Stimulated activated CD4-positive, alpha-beta T cell treated with anti-CD3 and anti-CD28 coated beads, Interleukin-1b, Interleukin-23, amount 100 ng/mL, for 1 hour (primary cell): ENCODE measurements at places on chromosomes 4 and X.

- DNase-seq: no peak
Observed at GRCh38 chr4:168440442-168441264, 39.6 kb downstream of the DDX60L start.

GRCh38 chrX:145190801-145191389, 56.4 kb upstream of the SPANXN1 start:
- no peak for DNase-seq

DNA sequence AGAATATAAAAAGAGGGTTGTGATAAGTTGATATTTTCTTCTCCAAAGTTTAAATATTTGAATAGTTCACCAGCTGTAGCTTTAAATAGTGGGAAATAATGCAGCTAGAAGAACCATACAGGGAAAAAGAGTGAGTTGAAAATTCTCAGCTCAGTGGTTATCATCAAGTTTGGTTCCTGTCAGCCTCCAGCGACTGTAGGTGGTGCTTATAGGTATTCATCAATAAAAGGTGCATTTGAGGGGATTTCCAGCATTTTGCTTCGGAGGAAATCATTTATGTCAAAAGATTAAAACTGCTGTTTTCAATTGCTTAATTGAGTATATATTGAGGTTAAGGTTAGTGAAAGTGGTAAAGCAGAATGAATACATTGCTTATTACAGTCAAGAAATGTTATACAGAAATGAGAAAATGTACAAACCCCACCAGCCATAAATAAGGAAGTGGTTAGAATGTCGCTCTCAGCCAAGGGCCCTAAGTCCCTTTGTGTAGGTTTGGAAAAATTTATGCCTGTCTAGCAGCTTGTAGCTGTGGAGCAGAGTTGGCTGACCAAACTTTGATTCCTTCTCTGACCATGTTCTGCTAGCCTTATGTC, 532.9 kb upstream of the FTHL17 start:
- no peak for DNase-seq

DNA sequence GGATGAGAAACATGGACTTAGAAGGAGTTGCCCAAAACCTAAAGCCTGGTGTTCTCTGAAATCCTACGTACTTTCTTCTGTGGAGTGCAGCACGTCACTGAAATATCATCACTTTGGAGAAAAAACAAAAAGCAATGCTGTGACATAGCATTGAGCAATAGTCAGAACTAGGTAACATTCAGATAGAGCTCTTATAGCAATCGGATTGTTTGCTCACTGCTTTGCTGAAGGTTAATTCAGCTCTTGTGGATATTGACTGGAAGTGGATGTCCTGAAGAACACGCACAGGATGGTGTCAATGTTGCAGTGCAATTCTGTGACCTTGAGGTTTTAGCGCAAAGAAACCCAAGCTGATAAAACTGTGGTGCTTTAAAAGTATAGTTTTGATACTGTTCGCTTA, 114.2 kb upstream of the GRXCR1 start:
- DNase-seq: no peak

- DNase-seq: no peak
Observed at GRCh38 chr4:146274774-146275173, 60.4 kb downstream of the REELD1 start.

DNA sequence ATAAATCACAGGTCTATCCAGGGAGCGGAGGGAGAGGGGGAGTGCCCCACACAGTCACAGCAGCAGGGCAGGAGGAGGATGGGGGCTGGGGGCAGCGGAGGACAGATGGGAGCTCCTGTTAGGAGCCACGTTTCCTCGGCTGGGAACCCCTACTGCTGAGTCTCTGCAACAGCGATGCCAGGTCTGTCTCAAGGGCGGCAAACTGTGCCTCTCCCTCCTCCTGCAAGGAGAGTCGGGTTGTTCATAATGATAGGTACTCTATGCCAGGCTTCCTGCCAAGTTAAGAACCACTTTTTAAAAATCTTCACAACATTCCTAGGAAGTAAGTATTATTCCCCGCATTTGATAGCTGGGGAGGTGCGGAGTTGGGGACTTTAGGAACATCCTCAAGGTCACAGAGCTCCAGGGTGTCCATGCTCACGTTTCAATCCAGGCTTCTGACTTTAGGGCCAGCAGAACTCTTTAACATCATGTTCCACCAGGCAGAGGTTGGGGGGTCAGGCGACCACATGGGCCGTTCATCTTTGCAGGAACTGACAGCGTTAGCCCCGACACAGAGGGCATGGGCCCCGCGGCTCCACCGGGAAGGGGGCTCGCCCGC, 98.3 kb upstream of the MAML3 start:
- DNase-seq: no peak

- no peak for DNase-seq
Observed at GRCh38 chrX:48890934-48891401, 6.6 kb downstream of the TIMM17B start.

DNA sequence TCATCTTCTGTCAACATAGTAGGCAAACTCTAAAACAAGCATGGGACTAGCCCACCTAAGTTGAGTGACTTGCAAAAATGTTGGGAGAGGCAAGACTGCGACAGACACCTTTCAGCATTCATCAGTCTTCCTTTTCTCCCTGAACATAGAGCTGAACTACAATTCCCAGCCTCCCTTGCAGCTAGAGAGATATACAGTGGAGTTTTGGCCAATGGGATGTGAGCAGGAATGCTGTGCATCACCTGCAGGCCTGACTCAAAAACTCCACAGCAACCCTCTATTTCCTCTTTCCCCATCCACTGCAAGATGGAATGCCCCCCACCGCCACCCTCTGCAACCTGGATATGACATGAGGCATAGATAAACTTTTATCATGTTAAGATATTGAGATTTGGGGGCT, 66.5 kb downstream of the PDHA1 start:
- no peak for DNase-seq

DNA sequence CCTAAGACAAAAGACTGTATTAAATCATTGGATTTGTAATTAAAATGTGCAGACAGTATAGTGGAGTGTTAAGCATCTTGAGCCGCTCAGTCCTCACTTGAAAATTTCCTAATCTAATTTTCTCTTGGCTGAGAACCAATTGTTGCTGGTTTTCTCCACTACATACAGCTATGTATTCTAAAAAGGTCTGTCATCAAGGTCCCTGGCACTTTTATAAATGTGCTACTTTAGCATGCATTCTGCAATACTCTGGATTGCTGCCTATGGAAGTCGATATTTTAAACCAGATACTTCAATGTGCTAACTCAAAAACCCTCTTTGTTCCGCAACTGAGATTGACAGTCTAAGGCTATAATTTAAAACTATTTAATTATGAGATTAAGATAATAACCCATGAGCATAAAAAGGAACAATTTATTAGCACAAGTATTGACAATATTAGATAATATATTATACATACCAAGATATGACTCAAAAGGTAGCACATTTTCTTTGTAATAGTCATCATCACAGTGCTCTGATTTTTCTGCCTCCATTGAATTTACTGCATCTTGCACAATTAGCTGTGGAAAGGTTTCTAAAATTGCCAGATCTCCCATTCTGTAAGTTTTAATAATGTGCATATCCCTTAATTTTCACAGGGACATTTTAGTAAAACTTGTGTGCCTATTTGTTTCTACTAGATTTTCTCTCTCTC, 815.1 kb downstream of the ADGRL3 start:
- no peak for DNase-seq

DNA sequence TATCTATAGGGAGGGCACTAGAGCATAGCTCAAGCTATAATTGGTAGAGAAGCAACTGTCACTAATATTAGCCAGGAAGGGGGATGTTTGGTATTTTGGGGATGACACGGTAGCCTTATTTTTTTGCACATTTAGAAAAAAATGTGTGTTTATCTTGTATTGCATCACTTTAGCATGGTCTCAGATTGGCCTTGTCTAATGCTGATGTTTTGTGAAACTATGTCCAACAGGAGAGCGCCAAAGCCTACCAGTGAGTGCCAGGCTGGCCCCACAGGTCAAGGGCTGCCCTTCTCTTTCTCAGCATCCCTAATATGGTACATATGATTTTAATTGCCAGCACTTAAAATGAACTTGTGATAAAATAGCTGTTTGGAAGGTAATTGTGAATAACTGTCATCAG, 24.8 kb upstream of the WDR19 start:
- DNase-seq: no peak

GRCh38 chr4:151604238-151604637, 156.6 kb downstream of the GATB start:
- DNase-seq: no peak

DNA sequence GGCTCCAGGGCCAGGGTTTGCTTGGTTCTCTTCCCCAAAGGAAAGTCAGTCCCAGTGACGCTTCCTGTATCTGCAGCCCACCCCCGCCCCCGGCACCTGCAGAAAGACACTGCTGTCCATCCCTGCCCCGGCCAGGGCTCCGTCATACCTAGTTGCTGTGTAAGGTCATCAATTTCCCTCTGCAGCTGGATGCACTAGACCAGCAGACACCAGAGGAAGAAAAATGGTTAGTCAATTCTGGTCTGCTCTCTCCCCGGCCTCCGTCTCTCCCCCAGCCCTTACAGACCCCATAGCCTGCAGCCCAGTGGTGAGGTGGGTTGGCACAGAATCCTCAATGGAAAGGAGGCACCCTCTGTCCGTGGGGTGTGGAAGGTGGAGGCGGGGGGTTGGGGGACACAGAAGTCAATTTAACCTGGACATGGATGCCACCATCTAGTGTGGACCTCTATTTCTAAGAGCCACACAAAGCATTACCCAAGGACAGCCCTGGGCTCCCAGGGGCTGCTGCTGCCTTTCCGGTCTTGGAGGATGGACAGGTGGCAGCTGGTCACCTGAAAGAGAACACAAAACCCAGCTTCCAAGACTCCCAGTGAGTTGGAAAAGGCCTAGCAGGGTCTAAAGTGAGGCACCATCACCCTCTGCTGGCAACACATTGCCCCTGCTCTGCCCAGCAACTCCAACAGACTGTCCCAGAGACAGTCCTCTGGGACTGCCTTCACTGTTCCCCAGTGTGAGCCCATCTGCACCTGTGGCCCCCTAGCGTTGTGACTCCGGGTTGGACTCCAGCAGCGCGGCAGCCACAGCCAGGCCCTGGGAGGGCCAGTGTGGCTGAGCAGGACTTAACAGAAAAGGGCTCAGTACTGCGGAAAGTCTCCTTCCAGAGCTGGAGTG, 40.2 kb upstream of the NHSL2 start:
- DNase-seq: no peak

- no peak for DNase-seq
Observed at GRCh38 chr4:52894443-52894842, 32.3 kb downstream of the RASL11B start.

- no peak for DNase-seq
Observed at GRCh38 chr4:74516303-74516702, 71.4 kb downstream of the AREG start.

DNA sequence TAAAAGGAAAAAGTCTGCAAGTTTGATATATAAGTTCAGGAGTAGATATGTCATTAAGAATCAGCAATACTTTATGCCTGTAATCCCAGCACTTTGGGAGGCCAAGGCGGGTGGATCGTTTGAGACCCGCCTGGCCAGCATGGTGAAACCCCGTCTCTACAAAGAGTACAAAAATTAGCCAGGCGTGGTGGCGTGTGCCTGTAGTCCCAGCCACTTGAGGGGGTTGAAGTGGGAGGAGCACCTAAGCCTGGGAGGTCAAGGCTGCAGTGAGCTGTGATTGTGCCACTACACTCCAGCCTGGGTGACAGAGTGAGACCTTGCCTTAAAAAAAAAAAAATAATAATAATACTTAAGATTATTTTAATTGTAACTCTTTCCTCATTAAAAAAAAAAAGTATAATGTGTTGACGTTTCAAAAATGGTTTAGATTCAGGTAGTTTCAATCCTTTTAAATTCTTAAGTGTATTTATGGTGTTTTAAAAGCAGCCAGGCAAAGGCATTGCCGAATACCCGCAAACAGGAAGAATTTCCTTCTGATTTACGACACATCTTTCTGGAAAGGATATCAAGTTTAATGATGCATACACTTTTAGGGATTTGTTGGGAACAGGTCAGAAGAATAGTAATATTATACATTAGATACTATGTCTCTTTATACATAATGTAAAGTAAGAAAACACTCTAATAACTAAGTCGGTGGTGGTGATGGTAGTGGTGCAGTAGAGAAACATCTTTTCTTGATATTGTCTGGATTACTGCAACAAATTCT, 80.9 kb downstream of the KDM6A start:
- no peak for DNase-seq

- no peak for DNase-seq
Observed at GRCh38 chrX:134718105-134718965, 60.1 kb upstream of the PLAC1 start.

DNA sequence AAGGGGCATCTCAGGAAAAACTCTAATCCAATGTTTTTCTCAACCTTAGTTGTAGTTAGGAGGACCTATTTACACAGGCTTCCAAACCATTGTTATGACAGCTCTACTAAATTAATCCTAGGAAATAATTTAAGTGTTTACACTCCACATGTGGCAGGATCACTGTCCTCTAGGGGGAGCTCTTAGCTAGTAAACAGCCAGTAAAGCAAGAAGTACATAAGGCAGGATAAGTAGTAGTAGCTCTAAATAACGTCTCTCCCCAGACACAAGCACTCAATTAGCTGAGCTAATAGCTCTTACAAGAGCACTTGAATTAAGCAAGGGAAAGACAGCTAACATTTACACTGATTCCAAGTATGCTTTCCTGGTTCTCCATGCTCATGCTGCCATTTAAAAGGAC, 37.3 kb downstream of the NUDT11 start:
- no peak for DNase-seq

DNA sequence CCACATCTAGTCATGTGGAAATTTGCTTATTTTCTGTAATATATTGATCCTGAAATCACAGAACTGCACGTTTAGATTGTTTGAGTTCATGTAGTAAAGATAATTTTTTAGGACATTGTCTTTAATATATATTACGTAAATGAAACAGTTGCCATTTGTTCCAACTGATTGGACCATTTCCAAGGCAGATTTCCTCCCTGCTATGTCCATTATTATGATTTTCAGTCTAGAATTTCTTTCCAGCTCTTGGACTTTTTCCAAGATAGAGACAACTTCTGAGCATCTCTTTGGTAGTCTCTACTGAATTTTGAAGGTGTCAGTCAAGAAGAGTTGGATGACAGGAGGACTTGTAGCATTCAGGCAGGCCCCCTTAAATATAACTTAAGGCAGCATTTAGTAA, 94.6 kb downstream of the STIM2 start:
- no peak for DNase-seq

DNA sequence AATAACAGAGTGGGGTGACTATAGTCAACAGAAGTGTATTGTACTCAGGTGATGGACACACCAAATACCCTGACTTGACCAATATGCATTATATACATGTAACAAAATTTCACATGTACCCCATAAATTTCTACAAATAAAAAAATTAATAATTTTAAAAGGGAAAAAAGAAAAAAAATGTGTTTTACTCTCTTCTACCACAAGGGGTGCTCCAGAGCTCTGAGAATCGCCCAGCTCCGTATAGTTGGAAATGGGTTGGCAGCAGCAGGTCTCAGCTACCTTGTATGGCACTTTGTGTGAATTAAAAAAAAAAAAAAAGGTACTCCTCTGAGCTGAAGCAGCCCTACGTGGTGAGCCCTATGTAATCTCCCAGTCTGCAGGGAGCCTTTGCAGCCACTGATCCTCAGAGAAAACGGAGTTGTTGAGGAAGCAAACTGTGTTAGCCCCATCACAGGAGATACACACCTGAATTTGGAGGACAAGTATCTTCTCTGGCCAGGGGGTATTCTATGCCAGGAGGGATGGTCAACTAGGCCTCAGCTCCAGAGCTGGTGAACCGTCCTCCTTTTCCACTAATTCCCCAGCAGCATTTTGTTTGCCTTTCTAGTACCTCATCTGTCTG, 17.2 kb upstream of the POLA1 start:
- DNase-seq: no peak
